ENCODE measurements at places on chromosomes 3 and 15.

DNA sequence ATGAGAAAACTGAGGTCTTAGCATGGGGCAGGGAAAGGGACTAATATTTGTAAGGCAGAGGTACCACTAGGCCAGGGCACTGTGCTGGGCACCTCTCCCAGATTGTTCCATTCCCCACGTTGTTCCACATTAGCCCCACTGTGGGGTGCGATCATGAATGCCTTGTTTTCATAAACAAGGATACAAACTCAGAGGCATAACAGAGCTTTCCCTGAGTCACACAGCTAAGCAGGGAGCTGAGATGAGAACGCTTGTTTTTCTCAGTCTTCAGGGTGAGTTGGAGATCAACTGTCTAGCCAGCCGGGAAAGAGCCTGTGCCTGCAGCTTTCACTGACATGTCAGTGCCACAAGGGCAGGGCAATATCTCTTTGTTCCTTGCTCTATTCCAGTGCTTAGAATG, 47.9 kb upstream of the ITGA11 start:
- DNase-seq = no peak

DNA sequence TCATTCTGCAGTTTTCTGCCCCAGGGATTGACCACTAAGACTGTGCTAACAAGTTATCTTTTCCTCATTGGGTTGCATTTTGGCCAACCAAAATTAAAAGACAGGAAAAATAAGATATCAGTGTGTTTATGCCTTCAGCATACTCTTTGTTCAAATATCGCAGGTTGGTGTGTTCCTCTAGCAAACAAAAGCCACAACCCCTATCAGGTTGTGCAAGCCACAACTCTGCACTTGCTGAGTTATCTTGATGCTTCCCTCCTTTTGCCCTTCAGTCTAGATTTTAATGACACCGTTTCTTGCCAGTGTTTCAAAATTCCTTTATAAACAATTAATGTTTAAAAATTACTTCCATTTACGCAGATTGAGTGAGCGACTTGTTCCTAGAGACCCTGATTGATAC, 1164.2 kb downstream of the NSUN3 start:
- no peak for DNase-seq

- DNase-seq = no peak
Observed at GRCh38 chr3:35782355-35782754, 143.0 kb downstream of the ARPP21 start.

- no peak for DNase-seq
Observed at GRCh38 chr3:100260081-100260684, 609 bp upstream of the TBC1D23 start.

DNA sequence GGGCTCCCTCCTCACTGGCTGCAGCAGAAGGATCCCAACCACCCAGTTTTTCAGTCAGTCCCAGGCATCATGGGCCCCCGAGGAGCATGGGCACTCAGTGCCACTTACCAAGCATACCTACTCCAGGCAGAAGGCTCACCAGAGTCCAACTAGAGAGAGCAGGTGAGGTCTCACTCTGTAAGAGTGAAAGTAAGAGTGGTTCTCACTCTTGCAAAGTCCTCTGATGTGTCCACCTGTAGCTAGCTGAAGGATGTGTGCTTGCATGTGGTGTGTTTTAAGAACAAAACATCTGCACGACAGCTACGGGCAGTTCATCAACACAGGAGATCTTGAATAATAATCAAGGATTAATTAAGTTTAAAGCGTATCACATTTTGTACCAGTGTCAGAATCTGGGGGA, 49.7 kb downstream of the CCK start:
- no peak for DNase-seq

GRCh38 chr3:46065294-46065705, 38.0 kb upstream of the XCR1 start:
- no peak for DNase-seq

GRCh38 chr3:9903238-9903624, 583 bp downstream of the IL17RE start:
- no peak for DNase-seq

- DNase-seq = no peak
Observed at GRCh38 chr15:57015360-57015759, 96.9 kb downstream of the TCF12 start.

Data from ACHN (cell line).